Pulmonary artery endothelial cell (primary cell): ENCODE measurements at places on chromosomes 2 and 18.

- no peak for DNase-seq
Measured at GRCh38 chr2:46165916-46166315, 131.3 kb upstream of the EPAS1 start.

DNA sequence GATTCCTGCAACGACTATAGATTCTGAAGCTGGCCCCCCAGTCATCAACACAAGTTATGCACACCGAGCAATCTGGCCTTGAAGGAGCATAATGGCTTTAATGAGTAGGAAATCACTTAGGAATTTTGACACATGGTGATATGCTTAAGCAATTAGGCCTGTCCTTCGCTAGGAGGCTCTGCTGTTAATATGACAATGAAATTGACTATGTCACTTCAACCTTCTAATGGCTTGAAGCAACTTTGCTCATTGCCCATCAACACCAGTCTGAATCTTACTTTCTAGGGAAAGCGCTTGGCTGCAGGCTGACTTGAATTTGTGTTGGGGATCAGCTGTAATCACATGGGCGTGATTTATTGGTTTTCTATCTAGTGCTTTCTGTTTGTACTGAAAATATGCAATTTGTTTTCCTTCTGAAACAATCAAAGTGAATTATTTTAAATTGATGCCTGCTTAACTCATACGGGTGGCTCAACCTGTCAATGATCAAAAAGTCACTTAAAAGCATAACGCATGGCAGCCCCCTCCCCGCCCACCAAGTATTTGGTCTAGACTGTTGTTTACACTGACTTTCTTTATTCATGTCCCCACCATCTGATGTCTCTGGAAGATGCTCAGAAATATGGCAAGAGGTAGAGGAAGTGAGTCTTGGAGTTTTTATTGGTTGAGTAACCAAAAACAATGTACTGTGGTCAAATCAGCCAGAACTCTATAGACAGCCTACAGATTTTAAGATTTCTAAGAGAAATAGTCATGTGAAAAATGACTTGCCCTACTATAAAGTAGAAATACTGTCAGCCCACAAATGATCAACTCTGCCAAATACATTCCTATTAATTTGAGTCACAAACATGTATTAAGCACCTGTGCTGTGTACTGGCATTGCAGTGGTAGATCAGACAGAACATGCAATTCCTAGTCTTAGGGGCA is 344.9 kb downstream of the RBM43 start:
- no peak for DNase-seq

DNA sequence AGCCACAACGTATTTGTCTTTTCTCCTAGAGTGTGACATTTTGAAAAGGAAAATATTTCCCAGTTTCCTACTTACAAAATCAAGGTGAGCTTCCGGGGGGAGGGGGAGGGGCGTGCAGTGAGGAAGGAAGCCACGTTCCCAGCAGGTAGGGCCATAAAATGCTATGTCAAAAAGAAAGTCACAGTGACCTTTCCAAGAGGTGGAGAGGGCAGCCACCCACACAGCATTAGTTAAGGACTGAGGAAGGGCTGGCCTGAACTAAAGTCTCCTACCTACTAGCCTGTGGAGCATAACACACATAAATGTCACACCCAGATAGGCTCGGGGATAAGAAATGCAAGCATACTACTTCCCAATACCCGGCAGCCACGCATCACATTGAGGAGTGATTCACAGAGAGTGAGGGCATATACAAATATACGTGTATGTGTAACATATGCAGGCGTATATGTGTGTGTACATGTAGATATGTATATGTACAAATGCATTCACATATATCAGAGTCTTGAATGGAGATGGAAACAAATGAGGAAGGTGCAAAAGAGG is 191.1 kb downstream of the STK39 start:
- DNase-seq: no peak

DNA sequence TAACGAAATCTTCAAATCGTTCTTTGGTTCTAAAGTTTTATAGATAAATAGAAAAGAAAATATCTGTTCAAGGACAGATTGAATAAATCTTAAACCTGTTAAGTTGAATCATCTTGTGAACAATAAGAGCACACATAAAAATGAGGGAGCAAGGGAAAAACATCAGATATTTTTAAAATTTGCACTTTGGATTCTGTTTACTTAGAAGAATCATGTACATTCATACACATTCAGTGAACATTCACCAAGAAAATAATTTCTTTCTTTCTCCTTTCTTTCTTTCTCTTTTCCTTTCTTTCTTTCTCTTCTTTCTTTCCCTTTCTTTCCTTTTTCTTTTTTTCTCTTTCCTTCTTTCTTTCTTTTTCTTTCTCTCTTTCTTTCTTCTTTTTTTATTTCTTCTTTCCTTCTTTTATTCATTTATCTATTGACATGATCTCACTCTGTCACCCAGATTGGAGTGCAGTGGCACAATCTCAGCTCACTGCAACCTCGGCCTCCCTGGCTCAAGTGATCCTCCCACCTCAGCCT is 164.9 kb downstream of the PDE1A start:
- DNase-seq: no peak

DNA sequence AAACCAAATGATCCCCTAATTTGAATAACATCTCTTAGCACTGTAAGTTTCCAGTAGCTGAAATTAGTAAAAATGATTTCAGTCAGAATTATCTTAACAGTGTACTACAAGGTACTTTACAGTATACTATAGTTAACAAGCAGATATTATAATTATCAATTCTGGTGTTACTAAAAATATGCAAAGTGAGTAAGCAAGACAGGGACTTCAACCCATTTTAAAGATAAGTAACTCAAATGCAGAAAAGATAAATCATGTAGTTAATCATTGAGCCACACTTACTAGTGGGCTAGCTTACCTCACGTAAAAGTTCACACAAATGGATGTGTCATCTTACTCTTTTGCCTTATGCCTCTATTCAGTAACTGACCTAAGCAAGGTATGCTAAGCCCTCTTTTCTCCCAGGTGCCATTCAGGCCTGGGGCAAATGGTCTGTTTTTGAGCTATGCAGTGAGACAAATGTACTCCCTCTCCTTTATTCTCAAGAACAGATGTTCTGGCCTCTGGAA is 101.0 kb downstream of the NBAS start:
- DNase-seq: no peak

- DNase-seq: no peak
Measured at GRCh38 chr2:202652119-202652518, 17.4 kb downstream of the FAM117B start.

- DNase-seq: no peak
Measured at GRCh38 chr2:88856409-88857135, 165.1 kb downstream of the RPIA start.
